Stimulated activated CD4-positive, alpha-beta T cell treated with anti-CD3 and anti-CD28 coated beads, Interleukin-12 subunit alpha, Interleukin-12 subunit beta, amount 100 ng/mL, for 4 hours (primary cell): ENCODE measurements at places on chromosomes 3 and 15.

- DNase-seq: peak; percentile 69
These were observed 9.6 kb upstream of the SST start for GRCh38 chr3:187679638-187680396.

GRCh38 chr3:88936831-88937230 is 170.6 kb upstream of the EPHA3 start:
- DNase-seq: no peak

GRCh38 chr15:90412356-90413194 is 24.5 kb downstream of the IQGAP1 start:
- DNase-seq: no peak

- no peak for DNase-seq
These were observed 12.4 kb downstream of the SPATA16 start for GRCh38 chr3:173128633-173129032.

DNA sequence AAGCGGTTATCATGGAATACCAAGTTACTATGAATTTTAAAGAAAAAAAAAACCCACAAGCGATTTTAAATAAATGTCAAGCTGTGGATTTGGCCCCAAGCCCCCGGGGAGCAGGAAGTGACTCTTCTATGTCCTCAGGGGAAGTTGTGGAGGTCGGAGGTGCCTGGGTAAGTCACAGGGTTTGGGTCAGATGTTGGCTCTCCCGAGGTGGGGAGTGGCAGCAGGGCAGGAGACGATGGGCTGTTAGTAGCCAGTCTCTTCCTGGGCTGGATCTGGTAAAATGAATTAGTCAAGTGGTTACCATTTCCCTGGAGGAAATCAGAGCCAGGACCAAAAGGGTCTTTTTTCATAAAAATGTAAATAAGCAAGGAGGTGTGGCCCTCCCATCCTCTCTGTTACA is 316.7 kb downstream of the TLE3 start:
- no peak for DNase-seq

DNA sequence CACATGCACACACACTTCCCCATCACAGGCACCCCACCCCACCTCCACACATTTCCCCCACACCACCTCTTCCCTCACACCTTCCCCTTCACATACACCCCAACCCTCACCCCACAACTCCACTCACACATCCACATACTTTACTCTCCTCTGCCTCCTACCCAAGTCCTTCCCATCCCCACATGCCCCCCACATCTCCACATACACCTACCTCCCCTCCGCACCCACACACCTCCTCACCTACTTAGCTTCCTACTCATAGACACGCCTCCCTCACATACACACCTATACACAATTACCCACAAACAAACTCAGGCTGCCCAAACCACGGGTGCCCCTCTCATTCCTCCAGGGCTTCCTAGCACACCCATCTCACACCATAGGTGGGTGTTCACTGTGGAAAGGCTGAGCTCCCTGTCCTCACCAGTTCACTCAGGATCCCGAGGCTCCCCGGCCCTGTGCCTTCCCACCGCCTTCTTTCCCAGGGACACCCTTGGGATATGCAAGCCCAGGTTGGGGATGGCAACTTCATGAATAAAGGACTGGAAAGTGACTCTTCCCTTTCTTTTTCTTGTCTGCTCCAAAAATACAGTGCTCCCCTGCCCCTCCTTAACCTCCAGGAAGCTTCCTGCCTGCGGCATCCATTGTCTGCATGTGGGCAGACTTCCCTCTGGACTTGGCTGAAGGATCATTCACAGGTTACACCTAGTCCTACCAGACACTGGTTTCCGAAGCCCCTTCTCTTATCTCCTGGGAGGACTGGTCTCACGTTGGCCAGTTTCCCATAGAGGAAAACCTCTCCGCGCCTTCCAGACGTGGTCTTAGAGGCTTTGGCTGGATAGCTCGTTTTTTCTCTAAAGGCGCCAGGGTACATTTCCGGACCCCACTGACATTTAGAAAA is 61.5 kb downstream of the SLCO2A1 start:
- DNase-seq: no peak

DNA sequence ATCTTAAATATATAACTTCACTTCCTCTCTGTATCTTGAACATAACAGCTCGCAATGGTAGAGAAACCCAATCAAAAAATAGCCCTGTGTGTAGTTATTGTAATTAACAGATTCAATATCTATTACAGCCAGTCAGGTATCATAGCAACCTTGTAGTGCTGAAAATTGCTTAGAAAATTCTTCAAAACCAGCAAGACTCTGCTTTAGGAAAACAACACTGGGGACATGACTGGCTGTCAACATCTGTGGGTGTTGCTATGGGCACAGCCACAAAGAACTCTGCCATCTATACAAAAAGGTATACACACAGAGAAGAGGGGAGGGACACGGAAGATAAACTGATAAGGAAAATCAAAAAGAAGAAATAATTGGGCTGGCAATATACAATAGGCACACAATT is 101.2 kb downstream of the WDR72 start:
- no peak for DNase-seq

DNA sequence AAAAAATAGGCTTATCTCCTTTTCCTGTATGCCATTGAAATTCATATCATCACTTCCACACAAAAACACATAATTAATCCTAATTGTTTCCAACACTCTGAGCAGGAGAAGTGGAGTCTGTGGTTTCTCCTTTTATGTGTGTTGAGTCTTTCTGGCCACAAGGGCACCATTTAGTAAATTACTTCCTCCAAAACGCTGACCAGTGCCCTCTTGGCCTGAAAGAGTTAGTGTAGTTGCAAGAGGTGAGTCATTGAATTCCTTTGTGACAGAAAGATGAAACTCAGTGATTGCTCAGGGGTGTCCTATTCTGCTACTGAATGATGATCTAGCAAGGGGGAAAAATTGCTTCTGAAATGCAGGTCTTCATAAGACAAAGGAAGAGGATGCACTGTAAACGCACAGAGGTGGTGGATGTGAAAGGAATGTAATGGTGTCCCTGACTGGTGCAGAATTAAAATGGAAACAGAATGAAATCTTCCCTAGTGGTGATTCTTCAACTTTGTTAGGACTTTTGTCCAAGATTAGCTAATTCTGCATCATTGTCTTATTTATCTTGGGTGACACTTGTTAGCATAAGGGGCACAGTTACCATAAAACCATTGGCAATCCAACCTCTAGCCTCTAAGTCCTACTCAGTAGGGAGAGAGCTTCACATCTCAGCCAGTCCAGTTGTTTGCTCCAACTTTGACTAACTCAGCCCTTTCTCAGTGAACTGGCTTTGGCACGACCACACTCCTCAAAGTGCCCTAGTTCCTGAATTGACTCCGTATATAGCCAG is 208.4 kb upstream of the NANOGP8 start:
- DNase-seq: no peak

GRCh38 chr3:121515313-121515712 is 30.5 kb downstream of the POLQ start:
- no peak for DNase-seq

GRCh38 chr3:144457758-144458157 is 486.1 kb downstream of the DIPK2A start:
- DNase-seq: no peak

DNA sequence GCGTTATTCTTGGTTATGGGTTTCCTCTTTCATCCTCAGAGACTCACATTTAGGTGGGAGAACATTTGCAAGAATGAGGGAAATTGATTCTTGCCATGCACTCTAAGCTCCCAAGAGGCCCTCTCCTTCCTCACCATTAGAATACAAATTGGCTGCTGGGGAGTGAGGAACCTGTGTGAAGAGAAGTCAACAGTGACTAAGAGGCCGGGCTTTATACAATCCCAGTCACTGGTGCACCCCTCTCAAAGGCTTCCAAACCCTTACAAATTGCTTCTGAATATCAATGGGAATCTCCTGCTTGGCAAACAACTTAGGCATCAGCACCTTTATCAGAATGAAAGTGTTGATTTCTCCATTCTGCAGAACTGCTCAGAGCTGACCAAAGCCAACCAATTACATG is 16.5 kb upstream of the RGMA start:
- no peak for DNase-seq
